Fibroblast of skin of right quadriceps (primary cell): ENCODE measurements at places on chromosomes 12 and 14.

DNA sequence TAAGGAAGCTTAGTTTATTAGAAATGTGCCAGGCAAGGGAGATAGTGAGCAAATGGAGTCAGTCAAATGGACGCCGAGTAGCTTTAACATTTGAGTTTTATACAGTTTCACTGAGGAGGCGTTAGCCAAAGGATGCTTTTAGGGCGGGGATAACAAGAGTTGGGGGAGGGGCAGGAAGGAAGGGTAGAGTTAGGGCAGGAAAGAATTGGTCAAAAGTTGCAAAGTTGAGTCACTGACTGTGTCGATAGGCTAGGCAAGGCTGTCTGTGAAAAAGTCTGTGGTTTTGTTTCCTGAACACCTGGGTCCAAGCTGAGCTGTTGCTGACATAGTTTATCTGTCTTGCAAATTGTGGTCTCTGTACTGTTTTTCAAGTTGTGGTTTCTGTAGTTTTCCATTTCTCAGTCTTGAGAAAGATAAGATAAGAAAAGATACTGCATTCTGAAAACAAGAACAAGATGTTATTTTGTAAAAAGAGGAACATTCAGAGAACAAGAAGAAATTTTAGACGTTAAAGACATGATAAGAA, 62.6 kb upstream of the RESF1 start:
- no peak for DNase-seq

- no peak for DNase-seq
Observed at GRCh38 chr14:37588667-37588955, 6.4 kb downstream of the FOXA1 start.

DNA sequence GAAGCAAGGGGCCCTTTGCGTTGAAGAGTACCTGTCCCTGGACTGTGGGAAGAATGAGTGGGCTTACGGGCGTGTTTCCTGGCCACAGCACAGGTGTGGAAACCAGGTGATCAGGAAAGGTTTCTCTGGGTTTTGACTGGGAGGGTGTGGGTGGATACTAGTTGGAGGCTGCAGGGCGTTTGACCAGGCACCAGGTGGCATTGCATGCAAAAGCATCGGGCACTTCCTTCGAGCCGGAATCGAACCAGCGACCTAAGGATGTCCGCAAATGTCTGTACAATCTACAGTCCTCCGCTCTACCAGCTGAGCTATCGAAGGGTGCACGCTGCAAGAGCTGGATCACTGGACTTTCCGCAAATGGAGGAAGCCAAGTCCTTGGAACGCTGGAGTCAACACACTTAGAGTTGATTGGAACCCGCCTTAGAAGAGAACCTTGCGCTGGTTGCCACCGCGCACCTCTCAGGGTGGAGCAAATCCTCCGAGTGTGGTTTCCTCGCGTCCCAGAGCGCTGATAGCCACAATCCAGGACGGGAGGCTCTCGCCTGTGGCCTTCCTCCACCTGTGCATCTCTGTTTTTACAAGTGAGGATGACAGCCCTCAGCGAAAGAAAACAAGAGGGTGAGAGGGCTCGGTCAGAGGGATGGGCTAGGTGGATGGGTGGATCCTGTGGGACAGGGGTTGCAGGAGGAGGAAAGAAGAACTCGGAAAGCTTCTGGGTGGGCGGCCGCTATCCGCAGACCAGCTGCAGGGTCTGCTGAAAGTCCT, 21.2 kb upstream of the RNASE4 start:
- peak; percentile 65 for DNase-seq

GRCh38 chr12:58414398-58414871, 473.1 kb downstream of the ATP23 start:
- peak; percentile 89 for DNase-seq

- no peak for DNase-seq
Observed at GRCh38 chr12:92414170-92415070, 268.8 kb upstream of the BTG1 start.

GRCh38 chr12:25401547-25402345, 151.0 kb upstream of the KRAS start:
- peak; percentile 31 for DNase-seq
